Stimulated activated effector memory CD8-positive, alpha-beta T cell treated with anti-CD3 and anti-CD28 coated beads, Interleukin-12 subunit alpha, Interleukin-12 subunit beta, amount 100 ng/mL, for 72 hours (primary cell): ENCODE measurements at places on chromosomes 1 and 21.

DNA sequence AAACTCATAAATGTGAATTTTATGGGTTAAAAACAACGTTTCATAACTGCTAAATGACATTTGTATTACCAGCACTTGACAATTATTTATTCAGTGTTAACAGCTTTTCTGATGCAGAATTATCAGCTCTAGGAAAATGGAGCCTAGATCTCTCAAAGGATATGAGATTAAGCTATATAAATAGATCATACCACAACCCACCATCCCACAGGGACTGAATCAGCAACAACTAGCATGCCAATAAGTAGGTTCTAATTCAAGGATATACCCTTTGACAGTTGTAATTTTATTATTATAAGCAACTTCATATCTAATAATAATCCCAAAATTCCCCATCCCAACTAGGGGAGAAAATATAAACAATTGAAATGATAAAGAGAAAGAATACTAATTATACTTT, 275.4 kb upstream of the RGS18 start:
- no peak for DNase-seq

GRCh38 chr1:66532798-66533783, 862 bp upstream of the SGIP1 start:
- DNase-seq = no peak

GRCh38 chr1:237227476-237227875, 185.5 kb downstream of the RYR2 start:
- no peak for DNase-seq

DNA sequence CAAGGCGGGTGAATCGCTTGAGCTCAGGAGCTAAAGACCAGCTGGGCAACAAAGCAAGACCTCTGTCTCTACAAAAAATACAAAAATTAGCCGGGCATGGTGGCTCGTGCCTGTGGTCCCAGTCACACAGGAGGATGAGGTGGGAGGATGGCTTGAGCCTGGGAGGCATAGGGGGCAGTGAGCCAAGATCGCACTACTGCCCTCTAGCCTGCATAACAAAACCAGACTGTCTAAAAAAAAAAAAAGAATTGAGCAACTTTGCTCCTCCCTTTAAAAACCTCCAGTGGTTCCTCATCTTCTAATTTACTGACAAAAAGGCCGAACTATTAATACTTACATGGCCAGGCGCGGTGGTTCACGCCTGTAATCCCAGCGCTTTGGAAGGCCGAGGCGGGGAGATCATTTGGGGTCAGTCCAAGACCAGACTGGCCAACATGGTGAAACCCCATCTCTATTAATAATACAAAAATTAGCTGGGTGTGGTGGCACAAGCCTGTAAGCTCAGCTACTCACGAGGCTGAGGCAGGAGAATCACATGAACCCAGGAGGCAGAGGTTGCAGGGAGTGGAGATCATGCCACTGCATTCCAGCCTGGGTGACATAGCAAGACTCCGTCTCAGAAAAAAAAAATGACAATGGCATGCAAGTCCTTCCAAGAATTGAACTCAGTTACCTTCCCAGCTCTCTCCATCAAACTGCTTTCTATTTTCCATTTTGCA, 4.4 kb downstream of the ACBD3 start:
- DNase-seq = no peak

GRCh38 chr21:46191686-46192575, 7.7 kb upstream of the SPATC1L start:
- DNase-seq = no peak

GRCh38 chr1:53462193-53462592, 3.0 kb downstream of the DMRTB1 start:
- no peak for DNase-seq

- DNase-seq = no peak
Observed at GRCh38 chr1:76881762-76882161, 14.5 kb downstream of the ST6GALNAC5 start.

GRCh38 chr1:190252046-190252445, 225.6 kb downstream of the BRINP3 start:
- no peak for DNase-seq

- DNase-seq = no peak
Observed at GRCh38 chr1:183480971-183481441, 8.7 kb downstream of the SMG7 start.

- DNase-seq = no peak
Observed at GRCh38 chr1:91552091-91552490, 51.4 kb downstream of the CDC7 start.

GRCh38 chr1:212611000-212611948, 2.7 kb downstream of the ATF3 start:
- DNase-seq = no peak

DNA sequence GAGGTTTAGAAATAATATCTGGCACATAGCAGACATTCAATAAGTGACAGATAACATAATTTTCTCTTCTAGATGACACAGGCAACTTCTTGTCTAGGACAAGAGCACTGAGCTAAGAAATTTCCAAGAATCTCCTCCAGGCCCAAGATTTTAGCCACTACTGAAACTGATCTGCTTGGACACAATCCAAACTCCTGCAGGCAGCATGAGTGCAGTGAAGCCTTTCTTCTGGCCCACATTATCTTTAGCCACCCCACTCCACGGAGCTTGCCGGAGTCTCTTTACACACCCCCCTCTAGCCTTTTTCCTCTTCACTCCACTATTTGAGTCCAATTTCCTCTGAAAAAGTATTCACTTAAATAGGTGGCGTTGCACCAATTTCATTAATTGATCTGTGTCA, 142.9 kb upstream of the DUSP10 start:
- DNase-seq = no peak

DNA sequence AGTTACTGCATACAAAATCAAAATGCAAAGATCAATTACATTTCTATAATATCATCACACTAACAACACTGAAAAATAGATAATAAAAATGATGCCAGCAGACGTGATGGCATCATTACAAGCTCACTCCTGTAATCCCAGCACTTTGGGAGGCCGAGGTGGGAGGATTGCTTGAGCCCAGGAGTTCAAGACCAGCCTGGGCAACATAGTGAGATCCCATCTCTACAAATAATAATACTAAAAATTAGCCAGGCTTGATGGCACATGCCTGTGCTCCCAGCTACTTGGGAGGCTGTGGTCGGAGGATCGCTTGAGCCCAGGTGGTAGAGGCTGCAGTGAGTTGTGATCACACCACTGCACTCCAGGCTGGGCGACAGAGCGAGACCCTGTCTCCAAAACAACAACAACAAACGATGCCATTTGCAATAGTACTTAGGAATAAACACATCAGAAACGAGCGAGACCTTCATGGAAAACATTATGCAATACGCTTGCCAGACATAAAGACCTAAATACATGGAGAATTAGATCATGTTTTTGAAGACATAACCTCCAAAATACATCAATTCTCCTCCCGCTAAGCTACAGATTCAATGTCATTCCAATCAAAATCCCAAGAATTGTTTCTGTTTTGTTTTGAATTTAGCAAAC, 86.6 kb upstream of the ERRFI1 start:
- DNase-seq = no peak

GRCh38 chr1:167428395-167428794, 89.9 kb downstream of the CD247 start:
- no peak for DNase-seq

- DNase-seq = no peak
Observed at GRCh38 chr1:206831650-206832049, 33.8 kb upstream of the IL20 start.

- no peak for DNase-seq
Observed at GRCh38 chr1:167082511-167083027, 7.6 kb downstream of the GPA33 start.

DNA sequence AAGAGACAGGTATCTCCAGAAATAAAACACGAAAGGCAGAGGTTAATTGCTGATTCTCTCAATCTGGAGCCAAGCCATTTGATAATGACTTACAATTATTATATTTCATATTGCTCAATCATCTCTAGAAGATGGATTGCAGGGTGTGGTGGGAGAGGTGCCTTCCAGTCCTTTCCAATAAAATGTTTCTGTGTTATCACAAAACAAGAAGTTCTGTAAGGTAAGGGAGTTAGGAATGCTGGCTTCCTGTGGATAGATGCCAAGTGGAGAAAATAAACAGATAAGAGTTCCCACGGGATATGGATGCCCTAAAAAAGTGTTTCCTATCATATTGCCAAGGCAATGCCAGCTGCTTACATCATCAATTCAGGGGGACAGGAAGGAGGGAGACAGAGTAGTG, 7.2 kb upstream of the CCN1 start:
- DNase-seq = no peak

- no peak for DNase-seq
Observed at GRCh38 chr1:201917362-201918033, 28.8 kb downstream of the SHISA4 start.

DNA sequence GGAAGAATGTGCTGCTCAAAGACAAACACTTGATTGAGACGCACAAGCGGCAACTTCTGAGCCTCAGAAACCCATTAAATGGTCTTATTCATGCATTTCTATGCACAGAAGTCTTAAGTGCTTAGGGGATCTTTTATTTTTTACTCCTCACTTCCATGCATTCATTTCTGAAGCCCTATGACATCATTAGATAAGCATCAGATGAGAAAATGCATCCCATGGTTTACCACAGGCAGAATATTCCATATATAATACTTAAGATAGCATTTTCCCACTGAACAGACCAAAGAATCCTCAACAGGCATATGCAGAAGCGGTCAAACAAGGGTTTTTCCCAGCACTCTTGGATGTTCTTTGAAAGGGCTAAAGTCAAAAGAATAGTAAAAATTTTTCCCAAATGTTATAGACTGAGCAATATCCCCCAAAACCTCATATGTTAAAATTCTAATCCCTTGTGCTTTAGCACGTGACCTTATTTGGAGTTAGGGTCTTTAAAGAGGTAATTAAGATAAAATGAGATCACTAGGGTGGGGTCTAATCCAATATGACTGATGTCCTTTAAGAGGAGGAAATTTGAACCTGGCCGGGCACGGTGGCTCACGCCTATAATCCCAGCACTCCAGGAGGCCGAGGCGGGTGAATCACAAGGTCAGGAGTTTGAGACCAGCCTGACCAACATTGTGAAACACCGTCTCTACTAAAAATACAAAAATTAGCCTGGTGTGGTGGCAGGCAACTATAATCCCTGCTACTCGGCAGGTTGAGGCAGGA, 22.6 kb upstream of the FAM89A start:
- no peak for DNase-seq
